Uterus (tissue), 4 donors: ENCODE measurements at places on chromosomes 3 and 15.
A peak's percentile ranks its signal among the peaks of the same experiment; 100 is the strongest.

DNA sequence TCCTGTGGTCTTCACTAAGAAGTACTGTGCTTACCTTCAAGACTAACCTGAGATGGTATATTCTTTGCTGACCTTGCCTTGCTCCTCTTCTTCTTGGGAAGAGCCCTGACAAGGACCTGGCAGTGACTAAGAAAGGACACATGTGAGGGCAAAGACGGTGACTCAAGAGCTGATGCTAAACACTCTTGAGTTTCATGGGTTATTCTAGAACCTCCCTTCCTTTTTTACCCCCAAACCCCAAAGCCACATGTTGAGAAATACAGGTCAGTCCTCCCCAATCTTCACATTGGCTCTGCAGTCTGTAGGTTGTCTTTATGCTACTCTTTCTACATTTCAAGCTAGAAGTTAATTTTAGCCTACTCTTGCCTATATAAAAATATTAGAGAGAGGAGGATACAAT lies 200.6 kb downstream of the SEMA6D start:
- H3K27ac ChIP-seq = no peak overlapping the region
- no peak for DNase-seq
- no peak overlapping the region for H3K4me3 ChIP-seq
- no peaks in the 10 kb centered on the region for H3K36me3 ChIP-seq
- no peaks in the 10 kb centered on the region for H3K27me3 ChIP-seq

GRCh38 chr3:14360123-14360881 lies 42.1 kb upstream of the SLC6A6 start:
- no peaks in the 10 kb centered on the region for H3K36me3 ChIP-seq
- no peaks in the 10 kb centered on the region for H3K4me1 ChIP-seq
- no peak overlapping the region for H3K27ac ChIP-seq
- H3K4me3 ChIP-seq = no peak overlapping the region

GRCh38 chr15:82544431-82544830 lies 4.2 kb upstream of the RPS17 start:
- no peak overlapping the region for H3K27ac ChIP-seq
- H3K36me3 ChIP-seq = no peaks in the 10 kb centered on the region
- no peaks in the 10 kb centered on the region for H3K27me3 ChIP-seq

DNA sequence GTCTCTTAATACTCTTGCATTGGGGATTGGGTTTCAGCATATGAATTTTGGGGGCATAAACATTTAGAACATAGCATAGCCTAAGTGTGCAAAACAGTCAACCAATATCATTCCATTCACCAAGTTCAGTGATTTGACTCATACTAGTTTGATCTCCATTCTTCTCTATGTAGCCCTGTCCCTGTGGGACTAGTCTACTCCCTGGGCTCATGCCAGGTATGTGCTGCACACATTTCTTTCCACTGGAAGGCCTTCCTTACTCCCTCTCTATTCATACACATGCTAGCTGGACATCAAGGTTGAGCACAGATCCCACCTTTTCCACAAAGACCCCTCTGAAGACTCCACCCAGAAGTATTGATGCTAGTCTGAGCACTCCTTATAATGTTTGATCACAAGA lies 5.1 kb downstream of the ZDHHC23 start:
- no peak for DNase-seq
- no peaks in the 10 kb centered on the region for H3K27me3 ChIP-seq
- H3K36me3 ChIP-seq = no peaks in the 10 kb centered on the region
- H3K4me1 ChIP-seq = no peaks in the 10 kb centered on the region
- no peak overlapping the region for H3K27ac ChIP-seq
- H3K4me3 ChIP-seq = no peak overlapping the region

DNA sequence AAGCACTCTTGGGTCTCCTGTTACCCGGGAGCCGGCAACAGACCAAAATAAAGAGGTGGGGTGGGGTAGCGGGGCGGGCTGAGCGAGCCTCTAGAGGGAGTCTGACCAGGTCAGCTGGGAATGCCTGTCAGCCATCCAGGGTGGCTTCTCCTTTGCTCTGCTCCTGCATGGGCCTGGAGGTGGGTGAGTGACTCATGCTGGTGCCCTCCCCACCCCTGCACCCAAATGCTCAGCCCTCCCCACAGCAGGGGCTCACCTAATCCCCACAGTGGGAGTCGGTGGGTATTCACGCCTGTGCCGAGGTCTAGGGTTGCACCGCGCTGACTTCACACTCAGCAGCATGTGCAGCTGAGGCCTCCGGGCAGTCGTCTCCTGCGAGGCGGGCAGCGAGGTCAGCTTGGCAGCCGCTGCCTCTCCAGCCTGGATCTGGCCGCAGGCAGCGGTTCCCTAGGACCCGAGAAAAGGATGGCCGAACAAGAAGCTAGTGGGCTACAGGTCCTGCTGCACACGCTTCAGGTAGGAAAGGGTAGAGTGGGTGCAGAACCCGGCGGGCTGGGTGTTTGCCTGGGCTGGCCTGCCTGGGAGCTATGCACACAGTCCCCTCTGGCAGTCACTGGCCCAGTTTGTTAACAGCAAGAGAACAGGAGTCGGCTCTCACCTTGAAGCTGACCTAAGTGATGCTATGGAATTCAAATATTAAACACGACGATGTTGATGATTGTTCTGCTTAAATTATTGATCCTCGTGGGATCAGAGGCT lies at the start of gene AGBL1:
AGBL1 (plus strand) TSS at position 364 of the 759 bp plus-strand sequence.
- no peak for DNase-seq
- H3K4me1 ChIP-seq = no peaks in the 10 kb centered on the region
- H3K27ac ChIP-seq = no peak within 1 kb of the TSS
- H3K36me3 ChIP-seq = no peaks in the 10 kb centered on the region

- no peaks in the 10 kb centered on the region for H3K4me1 ChIP-seq
- DNase-seq = no peak
- H3K4me3 ChIP-seq = no peak overlapping the region
- H3K36me3 ChIP-seq = no peaks in the 10 kb centered on the region
- H3K27me3 ChIP-seq = no peaks in the 10 kb centered on the region
These were observed 170.5 kb downstream of the GREM1 start for GRCh38 chr15:32888221-32888761.

DNA sequence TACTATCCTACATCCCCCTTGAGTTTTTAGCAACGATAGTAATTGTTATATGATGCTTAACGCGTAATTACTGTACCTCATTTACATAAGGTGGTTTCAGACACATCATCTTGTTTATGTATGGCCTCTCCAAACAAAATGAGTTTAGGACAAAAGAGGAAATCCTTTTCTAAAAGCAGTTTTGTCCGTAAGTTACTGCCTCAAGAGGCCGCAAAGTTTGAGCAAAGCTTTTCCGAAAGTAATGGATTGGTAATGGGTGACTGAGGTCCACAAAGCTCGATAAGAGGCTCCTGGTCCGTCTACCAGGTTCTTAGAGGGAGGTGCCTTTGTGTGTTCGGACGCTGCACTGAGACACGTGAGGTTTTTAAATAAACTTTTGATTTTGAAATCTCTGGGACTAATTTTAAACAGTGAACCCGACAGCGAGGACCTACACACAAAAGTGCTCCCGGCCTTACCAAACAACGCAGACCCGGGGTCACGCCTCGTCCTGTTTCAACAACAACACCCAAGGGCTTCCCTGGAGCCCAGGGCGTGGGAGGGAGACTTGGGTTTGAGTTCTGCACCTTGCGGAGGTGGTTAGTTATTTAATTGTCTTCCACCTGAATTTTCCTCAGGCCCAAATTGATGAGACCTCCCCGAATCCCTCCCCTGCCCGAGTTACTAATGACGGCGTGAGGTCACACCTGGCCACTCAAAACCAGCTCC lies 456 bp upstream of the C15orf61 start:
- peak overlapping the region; percentile 85 for H3K4me3 ChIP-seq
- DNase-seq = no peak
- H3K27me3 ChIP-seq = no peaks in the 10 kb centered on the region
- H3K27ac ChIP-seq = peak overlapping the region; percentile 97
- no peaks in the 10 kb centered on the region for H3K4me1 ChIP-seq
- H3K36me3 ChIP-seq = no peaks in the 10 kb centered on the region

- H3K4me3 ChIP-seq = no peak overlapping the region
- no peaks in the 10 kb centered on the region for H3K27me3 ChIP-seq
- peaks cover 10% of the 10 kb centered on the region for H3K4me1 ChIP-seq
- H3K27ac ChIP-seq = no peak overlapping the region
- no peaks in the 10 kb centered on the region for H3K36me3 ChIP-seq
- no peak for DNase-seq
These were observed 9.0 kb downstream of the FBN1 start for GRCh38 chr15:48636511-48636910.

DNA sequence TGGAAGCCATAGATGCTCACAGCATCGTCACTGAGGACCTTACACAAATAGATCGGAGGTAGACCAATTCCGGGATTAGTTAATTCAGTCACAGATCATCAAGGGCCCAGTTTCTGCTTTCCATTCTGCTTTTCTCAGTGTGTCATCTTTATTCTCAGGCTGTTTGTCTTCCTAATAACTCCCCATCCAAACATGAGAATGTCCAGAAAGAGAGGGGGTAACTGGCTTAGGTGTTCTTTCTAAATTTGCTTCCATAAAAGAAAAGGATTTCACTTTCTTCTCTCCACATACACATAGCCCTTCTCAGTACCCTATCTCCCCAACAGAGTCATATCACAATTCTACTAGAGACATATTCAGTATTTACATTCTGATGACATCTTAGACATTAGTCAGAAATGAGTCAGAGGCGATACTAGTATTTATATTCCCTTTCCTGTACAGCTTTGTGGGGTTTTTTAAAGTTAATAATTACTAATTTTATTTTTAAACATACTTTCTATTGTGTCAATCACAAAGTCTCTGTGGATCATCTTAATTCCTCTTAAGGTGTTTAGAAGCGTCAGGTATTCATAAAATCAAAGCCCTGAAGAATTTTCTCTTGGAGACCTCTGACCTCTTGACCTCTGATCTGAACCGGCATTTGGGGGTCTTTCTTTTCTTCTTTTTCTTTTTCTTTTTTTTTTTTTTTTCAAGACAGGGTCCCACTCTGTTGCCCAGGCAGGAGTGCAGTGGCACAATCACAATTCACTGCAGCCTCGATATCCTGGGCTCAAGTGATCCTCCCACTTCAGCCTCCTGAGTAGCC lies 24.3 kb upstream of the IL12A start:
- H3K27ac ChIP-seq = no peak overlapping the region
- no peak overlapping the region for H3K4me3 ChIP-seq
- H3K27me3 ChIP-seq = no peaks in the 10 kb centered on the region
- no peak for DNase-seq

DNA sequence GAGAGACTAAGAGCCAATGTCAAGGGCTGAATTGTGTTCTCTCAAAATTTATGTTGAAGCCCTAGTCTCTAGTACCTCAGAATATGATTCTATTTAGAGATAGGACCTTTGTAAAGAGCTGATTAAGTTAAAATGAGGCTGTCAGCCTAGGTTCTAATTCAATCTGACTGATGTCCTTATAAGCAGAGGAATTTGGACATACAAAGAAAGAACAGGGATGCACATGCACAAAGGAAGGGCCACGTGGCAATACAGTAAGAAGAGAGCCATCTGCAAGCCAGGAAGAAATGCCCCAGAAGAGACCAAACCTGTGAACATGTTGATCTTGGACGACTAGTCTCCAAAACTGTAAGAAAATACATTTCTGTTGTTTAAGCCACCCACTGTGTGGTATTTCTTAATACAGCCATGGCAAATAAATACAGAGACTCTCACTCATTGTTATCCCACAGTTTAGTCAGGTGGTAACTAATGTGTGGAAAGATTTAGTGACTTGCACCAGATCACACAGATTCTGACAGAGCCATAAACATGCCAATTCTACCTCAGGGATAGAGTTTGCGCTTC lies 652.2 kb downstream of the NAALADL2 start:
- H3K36me3 ChIP-seq = no peaks in the 10 kb centered on the region
- DNase-seq = no peak
- H3K27me3 ChIP-seq = no peaks in the 10 kb centered on the region
- H3K27ac ChIP-seq = no peak overlapping the region
- H3K4me3 ChIP-seq = no peak overlapping the region

DNA sequence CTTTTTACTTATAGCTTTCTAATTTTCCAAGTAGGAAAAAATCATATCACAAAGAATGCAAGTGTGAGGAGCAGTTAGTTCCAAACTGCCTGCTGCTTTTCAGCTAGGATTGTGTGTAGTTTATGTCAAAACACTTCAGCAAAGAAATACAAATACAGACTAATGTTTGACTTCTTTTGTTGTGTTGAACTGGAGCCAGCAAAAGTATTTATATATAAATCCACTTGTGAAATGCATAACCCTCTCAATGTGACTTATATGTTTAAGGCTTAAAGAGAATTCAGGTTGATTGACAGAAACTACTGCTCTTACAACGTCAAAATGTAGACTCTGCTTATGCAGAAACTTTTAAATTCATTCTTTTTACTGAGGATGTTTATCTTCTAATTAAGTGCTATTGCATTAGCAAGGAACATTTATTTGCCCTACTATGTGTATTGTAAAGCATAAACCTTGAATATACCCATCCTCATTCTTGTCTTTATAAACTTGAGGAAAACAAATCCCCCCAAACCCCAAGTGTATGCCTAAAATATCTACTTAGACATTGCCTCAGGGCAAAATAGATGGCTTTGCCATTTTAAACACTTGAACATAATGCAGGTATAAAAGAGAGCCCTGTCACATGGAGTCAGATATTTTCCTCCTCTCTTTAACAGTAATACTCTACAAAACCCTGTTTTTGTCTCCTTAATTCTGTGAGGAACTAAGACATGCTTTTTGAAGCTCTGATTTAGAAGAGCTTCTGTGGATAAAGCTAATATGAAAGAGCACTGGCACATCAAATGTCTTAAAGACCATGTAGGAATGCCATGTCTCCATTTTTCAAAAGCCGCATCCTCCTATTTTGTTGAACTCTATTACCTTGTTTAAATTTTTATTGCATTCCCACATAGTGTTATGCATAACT lies 302.8 kb upstream of the TBC1D5 start:
- no peak overlapping the region for H3K27ac ChIP-seq
- DNase-seq = no peak
- no peak overlapping the region for H3K4me3 ChIP-seq
- H3K27me3 ChIP-seq = no peaks in the 10 kb centered on the region
- no peaks in the 10 kb centered on the region for H3K4me1 ChIP-seq

DNA sequence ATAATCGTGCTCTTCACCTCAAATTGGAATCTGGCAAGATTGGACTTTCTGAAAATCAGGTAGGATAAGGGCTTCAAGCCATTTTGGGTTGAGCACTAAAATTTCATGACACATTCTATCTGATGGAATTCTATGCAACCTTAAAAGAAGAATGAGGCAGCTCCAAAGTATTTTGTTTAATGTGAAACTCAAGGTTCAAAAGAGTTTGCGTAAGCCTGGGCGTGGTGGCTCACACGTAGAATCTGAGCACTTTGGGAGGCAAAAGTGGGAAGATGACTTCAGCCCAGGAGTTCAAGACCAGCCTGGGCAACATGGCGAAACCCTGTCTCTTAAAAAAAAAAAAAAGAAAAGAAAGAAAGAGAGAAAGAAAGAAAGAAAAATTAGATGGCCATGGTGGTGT lies 3.6 kb upstream of the PLA1A start:
- H3K27me3 ChIP-seq = no peaks in the 10 kb centered on the region
- H3K4me3 ChIP-seq = no peak overlapping the region
- DNase-seq = no peak
- H3K4me1 ChIP-seq = no peaks in the 10 kb centered on the region
- H3K27ac ChIP-seq = no peak overlapping the region

DNA sequence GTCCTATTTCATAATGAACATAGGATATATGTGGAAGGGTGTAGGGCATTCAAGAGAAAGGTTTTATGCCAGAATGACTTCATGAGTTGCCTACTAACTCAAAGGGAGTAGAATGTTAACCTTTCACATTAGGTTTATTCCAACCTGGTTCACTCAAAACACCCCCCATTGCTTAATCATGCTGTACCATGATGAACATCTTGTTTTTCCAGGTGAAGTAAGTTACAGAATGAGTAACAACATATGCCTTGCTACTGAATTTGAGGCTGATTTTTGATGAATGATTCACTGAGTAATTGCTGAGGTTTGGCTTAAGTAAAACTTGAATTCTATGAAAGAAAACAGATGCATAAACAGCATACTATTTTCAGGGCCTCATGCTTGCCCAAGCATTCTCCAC lies 5.9 kb upstream of the CLDN16 start:
- peak overlapping the region; percentile 34 for H3K27ac ChIP-seq
- no peak overlapping the region for H3K4me3 ChIP-seq
- H3K36me3 ChIP-seq = no peaks in the 10 kb centered on the region
